COLO829 (cell line): ENCODE measurements at places on chromosomes 3 and 15.
A peak's percentile ranks its signal among the peaks of the same experiment; 100 is the strongest.

DNA sequence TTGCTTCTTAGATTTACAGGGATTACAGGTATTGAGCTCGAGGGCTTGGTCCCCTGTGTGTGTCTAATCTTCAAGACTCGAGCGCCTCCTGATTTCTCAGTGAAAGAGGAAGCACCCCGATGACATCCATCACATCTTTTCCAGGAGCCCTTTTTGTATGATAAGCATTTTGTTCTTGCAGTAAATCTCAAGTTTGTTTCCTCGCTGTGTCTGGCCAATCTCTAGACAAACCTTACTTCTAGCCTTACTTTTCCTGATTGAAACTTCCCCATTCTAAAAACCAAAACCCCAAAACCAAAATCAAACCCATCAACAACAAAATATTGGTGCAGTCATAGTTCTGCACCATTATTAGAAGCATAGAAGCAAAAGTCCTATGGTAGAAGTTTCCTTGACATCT lies 286.0 kb downstream of the NFKBIZ start:
- no peak for DNase-seq

DNA sequence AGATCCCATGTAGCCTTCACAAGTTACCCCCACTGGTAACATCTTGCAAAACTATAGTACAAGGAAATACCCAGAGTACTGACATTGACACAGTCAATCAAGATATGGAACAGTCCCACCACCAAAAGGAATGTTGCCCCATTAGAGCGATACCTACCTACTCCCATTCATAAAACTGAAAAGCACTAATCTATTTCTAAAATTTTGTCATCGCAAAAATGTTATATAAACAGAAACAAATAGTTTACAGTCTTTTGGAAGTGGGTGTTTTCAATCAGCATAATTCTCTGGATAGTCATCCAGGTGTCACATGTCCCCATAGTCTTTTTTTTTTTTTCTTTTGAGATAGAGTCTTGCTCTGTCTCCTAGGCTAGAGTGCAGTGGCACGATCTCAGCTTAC lies 156.9 kb upstream of the AGTR1 start:
- DNase-seq, result no peak

GRCh38 chr3:31610700-31611275 lies 78.1 kb downstream of the STT3B start:
- DNase-seq, result peak; percentile 55

DNA sequence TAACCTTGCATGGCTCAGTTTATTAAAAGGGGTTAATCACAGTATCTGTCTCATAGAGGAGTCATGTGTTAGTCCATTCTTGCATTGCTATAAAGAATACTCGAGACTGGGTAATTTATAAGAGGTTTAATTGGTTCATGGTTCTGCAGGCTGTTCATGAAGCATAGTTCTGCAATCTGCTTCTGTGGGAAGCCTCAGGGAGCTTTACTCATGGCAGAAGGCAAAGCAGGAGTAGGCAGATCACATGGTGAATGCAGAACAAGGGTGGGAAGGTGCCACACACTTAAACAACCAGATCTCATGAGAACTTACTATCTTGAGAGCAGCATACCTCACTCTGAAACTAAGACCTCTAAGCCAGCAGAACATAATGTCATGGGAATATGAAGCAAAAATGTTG lies 42.2 kb upstream of the PTX3 start:
- no peak for DNase-seq

DNA sequence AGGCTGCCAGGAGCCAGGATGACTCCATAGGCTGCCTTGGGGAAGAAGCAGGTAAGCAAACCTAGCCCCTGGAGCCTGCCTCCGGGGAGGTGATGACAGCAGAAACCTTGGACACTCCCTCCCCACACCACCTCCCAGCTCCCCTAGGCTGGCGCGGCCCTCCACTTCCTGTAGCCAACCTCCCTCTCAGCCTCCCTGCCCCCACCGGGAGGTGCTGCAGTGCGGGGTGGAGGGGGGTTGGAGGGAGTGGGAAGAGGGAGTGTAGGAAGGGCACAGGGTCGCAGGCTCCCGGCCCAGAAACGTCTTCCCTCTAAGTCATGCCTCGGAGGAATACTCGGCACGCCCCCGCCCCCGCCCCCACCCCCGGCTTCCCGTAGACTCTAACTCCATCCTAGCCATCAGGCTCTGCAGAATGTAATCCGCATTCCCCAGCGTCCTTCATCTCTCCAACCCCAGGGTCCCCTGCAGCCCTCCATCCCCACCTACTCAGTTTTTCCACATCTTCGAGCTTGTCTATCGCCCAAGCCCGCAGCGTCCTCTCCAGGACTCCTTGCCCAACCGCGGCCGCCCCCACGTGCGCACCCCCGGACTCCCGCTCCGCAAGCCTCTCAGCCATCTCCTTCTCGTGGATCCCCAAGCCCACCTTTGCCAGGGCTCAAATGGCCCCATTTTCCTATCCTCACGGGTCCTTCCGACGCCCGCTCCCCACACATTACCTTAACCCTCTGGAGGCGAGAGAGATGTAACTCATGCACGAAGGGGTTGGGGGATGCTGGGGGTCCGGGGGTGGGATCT lies 528 bp downstream of the LPCAT4 start:
- DNase-seq, result peak; percentile 9

GRCh38 chr3:126179825-126180476 lies 435 bp downstream of the ALDH1L1 start:
- no peak for DNase-seq

DNA sequence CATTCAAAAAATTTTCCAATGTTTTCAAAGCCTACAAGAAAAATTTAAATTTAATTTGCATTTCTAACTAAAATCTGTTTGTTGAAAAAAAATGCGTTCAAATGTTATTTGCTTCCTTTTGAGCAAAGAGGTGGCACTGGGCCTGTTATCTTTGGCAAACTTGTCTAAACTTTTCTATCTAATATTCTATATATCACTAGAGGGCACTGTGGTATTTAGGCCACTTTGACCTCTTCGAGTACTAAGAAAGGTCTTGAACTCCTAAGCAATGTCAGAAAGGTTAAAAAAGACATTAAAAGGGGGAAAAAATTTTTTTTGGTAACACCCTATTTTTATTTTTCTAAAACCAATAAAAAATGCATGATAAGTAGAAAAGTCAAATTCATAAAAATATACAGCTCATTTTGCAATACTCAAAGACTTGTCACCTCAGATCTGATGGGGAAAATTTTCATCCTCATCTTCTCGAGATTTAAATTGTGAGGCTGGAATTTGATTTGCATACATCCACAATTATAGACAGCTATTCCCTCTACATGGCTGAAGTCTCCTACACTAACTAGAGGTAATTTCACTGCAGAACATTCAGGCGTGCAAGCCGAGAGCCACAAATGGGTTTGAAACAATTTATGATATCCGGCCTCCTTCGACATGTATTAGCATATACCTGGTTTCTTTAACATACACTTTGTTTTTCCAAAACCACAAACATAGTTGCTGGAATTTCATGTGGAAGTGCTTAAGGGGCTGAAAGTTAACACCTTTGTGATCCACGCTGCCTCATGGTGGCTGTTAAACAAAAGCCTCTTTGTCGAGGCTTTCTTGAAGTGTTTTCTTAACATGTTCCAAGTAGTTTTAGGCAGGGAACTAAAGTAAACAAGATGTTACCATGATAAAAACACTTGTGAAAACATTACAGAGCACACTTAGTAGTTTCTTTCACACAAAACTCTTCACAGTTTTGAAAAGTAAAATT lies 576.4 kb downstream of the FOXP1 start:
- DNase-seq, result peak; percentile 48

GRCh38 chr15:81024936-81025335 lies 24.2 kb downstream of the TLNRD1 start:
- no peak for DNase-seq

- DNase-seq, result no peak
These were observed 6.2 kb downstream of the ESYT3 start for GRCh38 chr3:138440596-138440995.
